CD4-positive, alpha-beta T cell treated with Interleukin-2 at 100 ng/mL for 4 hours (primary cell): ENCODE measurements at places on chromosomes 3 and 15.

DNA sequence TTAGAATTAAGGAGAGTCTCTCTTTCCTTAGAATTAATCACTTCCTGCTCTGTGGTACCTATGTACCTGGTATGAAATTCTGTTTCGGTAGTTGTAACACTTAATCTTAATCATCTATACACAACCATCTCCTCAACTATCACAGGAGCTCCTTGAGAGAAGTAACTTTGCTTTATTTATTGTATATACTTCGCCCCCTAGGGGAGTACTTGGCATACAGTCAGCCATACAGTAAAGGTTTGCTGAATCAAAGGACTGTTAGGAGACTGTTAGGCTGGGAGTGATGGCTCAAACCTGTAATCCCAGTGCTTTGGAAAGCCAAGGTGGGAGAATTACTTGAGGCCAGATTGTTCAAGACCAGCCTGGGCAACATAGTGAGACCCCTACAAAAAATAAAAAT, 44.7 kb downstream of the RORA start:
- no peak for DNase-seq

DNA sequence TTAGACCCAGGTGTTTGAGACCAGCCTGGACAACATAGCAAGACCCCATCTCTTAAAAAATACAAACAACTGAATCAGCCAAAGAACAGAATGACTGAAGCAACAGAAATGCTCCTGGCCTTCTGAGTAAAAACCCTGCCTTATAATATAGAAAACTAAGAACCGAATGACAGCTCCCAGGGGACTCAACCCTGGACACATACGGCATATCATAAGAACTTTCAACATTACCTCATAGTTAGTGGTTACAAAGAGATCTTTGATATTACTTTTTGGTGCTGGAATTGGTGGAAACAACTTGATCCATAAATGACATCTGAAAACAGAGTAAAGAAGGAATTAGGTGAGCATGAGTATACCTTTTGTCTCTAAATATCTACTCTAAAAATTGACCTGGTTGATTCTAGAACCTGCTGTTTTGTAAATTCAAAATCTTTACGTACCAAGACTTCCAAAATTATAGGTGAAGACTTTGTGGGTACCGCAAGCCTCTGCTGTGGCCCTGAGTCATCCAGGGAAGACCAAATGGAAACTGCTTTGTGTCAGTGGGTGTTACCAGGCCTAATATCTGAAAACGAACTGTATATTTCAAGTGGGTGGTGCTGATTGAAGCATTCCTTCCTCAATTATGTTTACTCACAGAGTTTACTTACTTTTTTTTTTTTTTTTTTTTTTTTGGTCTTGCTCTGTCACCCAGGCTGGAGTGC, 35.5 kb downstream of the IL5RA start:
- DNase-seq = no peak

DNA sequence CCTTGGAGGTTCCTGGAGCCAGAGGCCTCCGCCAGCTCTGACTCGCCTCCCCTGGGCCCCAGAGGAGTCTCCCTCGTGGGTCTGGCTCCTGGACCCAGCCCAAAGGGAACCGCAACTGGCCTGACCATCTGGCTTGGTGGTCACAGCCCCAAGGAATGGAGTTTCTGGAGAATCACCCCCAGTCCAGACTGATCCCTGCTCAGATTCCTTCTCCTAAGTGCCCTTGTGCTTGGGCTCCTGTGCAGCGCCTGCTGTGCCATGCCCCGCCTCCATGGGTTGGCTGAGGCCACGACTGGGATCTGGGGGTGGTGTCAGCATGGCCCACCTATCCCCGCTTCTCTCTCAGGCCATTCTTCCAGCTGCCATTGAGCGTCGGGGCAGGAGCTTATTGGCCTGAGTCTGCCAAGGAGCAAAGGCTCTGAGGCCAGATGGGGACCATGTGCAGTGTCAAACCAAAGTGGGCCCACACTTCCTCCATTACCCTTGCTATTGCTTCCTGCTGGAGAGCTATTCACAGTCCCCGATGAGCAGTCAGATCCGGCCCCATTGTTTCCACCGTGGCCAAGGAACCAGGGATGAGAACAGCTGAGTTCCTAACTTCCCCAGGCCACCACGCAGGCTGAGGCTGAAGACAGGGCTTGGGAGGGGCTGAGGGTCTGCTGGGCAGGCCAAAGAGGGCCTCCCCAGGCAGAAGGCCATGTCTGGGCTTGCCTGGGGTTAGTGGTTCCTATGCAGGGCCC, 19.0 kb downstream of the CSPG4 start:
- DNase-seq = no peak

DNA sequence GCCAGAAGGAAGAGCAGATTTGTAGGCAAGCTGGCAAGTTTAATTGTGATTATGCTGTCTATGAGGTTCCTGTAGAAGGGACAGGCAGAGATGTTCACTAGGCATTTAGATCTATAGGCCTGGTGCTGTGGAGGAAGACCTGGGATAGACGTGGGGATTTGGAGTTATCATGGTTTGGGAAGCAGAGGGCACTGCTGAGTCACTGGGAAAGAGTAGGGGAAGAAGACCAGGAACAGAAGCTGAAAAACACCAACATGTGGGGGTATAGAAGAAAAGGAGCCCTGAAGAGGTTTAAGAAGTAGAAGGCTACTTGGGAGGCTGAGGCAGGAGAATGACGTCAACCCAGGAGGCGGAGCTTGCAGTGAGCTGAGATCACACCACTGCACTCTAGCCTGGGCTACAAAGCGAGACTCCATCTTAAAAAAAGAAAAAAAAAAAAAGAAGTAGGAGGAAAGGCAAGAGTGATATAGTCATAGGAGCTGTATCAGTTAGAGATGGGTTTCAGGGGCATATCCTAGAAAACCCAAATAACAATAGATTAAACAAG, 19.3 kb downstream of the GRK7 start:
- no peak for DNase-seq

DNA sequence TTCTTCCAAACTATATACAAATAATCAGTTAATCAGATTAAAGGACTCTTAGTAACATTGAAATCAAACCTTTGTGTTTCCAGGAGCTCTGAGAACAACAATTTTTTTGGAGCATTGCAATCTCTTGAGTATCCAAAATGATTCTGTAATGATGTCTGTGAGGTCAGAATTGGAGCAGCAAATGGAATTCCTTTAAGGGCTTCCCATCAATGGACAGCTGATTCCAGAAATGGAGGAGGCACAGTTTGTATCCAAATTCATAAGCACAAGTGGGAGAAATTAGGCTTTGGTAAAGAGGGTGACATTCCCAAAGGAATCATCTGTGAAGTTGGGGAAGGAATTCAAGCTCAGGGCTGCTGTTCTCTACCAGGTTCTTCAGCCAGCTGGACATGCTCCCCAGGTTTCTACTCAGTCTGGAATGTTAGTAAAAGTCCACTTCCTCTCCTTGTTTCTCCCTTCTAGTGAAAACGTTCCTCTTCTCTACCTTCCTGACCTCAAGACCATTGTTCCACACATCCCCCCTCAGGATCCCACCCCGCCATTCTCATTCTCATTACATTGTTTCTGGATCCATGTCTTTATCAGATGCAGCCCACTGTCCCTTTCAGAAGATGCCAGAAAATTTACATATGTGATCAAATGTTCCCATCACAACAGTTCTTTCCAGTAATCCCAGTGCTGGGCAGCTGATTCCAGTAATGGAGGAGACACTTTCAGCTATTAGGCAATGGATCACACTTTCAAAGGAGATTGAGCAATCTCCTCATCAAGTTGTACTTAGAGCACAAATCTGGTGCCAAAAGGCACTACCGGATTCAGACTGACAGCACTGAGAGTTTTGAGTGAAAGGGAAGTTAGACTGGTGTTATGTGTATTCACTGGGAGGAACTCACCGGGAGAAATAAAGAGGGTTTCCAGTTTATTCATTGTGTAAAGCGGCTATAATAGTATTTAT, 391.3 kb upstream of the TPRG1 start:
- DNase-seq = no peak
